Putamen (tissue), 1 donor: ENCODE measurements at places on chromosomes 1 and 21.

- DNase-seq: peak; percentile 87
These were observed 72.5 kb downstream of the NDUFS5 start for GRCh38 chr1:39098546-39099250.

DNA sequence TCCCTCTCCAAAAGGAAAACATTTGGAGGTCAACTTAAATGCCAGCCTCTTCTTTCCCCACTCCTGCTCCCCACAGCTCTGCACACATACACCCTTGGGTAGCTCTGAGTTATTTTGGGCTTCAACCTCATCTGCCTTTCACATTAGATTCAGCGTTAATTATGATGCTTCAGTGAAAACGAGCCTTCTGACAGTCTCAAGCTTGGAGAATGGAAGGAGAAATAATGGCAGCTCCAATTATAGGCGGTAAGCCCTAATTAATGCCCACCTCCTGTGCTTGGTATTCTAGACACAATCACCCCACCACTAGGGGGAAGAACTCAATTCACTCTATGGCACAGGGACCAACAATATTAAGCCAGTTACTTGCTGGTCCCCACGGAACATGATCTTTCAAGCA is 397.9 kb downstream of the BRINP2 start:
- no peak for DNase-seq

DNA sequence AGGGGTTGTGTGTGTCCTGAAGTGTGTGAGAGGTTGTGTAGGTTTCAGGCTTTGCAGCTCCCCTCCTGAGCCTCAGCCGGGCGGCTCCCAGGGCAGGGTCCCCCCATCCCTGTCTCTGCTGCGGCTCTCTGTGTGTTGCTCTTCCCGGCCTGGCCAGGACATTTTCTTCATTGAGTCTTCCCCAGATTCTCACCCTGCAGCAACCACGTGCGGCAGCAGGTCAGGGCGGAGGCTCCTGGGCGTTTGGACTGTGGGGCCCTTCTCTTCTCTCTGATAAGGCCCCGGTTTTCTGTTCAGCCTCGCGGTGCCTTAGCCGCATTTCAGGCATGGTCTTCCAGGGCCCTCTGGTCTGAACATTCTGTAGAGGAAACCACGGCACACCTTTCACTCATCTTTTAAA is 1.8 kb upstream of the TCP10L start:
- DNase-seq: no peak

- DNase-seq: no peak
These were observed 1195.6 kb upstream of the ADGRL4 start for GRCh38 chr1:80202118-80202517.

- no peak for DNase-seq
These were observed 7.1 kb downstream of the C1orf226 start for GRCh38 chr1:162388615-162389014.

DNA sequence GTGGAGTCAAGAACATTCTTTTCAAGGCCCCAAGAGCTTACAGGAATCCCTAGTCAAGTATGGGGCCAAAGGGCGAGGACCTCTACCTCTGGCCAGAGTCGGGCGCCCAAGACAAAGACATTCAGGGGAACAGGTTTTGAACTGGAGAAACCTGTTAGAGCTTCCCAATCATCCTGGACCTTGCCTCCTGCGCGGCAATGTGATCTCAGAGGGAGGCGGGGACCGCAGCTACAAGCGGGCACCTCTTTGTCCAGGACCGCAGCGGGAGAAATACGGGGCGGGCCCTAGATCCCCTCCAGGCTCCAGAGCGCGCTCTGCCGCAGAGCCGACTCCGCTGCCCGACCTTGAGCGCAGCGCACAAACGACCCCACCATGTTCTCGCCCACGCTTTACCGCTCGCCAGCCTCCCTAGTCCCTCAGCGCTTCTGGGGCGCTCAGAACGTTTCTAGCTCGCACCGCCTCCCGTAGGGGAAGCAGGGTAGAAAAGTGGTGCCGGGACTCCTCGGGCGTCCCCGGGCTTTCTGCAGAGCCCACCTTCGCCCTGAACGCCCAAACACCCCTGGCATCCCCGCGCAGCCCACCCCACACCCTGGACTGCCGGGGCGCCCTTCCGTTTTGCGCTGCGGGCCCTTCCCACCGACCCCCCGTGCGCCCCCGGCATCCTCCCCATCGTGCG is 28.1 kb downstream of the RABIF start:
- no peak for DNase-seq

DNA sequence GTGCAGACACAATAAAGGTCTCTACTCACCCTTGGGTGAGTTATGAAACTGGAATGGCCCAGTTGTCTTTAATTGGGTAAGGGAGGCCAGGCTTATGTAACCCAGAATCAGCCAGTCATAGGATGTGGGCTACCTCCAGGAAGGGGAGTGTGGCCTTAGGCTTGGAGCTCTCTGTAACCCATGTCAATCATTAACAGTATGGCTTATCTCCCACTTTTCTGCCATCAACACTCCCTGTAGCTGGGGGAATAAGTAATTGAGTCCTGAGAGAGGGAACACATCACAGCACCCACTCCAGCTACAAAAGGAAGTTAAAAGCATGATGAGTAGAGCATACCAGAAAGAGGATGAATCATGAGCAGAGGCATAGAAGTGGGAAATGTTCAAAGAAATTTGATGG is 327.0 kb upstream of the DUSP10 start:
- DNase-seq: no peak

DNA sequence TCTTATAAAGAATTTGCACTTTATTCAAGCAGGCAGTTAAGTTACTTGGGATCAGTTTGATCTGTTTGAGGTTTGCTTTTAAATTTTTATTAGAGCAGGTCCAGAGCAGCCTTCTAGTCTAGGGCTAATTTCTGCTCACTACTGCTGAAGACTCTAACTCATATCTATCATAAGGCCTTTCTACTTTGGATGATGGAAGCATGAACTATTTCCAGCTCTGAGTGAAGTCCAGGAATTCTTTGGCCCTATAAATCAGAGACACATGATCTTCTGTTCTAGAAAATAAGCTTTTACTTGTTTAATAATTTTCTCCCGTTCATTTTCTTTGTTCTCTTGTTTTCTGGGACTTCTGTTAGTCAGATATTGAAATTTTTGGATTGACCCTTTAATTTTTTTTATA is 14.7 kb downstream of the NIBAN1 start:
- no peak for DNase-seq

DNA sequence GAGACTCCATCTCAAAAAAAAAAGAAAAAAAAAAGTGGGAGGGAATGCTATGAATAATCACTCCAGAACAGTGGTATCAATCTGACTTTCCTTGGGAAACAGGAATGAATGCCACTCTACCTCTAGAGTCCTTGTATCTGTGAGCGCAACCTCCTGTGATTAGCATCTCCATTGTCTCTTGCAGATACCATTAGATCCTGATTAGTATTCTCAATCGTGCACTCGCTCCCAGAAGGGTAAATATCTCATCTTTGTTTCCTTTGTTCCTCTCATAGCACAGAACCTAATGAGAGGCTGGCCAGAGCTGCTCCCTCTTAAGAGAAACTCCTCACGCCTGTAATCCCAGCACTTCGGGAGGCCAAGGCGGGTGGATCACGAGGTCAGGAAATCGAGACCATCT is 184.4 kb upstream of the KCNK2 start:
- no peak for DNase-seq

- no peak for DNase-seq
These were observed 413.9 kb downstream of the RPS6KC1 start for GRCh38 chr1:213464786-213465460.

GRCh38 chr1:2451741-2452140 is 24.3 kb upstream of the PLCH2 start:
- DNase-seq: no peak

- DNase-seq: no peak
These were observed 731 bp downstream of the TRIM11 start for GRCh38 chr1:228405979-228406228.

DNA sequence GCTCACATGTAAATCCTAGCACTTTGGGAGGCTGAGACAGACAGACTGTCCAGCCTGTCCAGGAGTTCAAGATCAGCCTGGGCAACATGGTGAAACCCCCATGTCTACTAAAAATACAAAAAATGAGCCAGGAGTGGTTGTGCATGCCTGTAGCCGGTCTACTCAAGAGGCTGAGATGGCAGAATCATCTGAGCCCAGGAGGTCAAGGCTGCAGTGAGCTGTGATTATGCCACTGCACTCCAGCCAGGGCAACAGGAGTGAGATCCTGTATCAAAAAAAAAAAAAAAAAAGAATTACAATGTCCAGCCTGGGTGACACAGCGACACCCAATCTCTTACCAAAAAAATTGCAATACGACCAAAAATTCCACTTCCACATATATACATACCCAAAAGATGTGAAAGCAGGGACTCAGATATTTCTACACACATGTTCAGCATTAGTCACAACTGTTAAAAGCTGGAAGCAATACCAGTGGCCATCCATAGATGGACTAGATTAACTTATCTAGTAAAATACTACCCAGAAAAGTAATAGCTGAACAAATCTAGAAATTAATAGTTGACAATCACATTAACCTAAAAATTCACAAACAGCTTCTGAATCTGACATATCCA is 49.2 kb downstream of the ASH1L start:
- no peak for DNase-seq

GRCh38 chr1:7469255-7469938 is 301.7 kb upstream of the VAMP3 start:
- DNase-seq: no peak

- no peak for DNase-seq
These were observed 82.9 kb upstream of the SSX2IP start for GRCh38 chr1:84773195-84773594.

DNA sequence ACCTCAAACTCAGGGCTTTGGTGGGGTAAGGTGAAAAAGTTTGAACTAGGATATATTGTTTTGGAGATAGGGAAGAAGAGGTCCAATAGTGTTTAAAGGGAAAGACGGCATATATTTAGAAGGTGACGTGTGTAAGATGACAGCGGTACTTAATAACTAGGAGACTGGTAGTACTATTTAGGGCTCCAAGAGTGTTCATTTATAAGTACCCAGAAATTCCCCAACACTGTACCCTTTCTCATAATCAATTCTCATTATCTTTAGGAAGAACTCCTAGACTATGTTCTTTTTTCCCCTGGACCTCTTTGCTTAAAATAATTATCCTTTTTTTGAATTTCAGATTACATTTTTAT is 1.5 kb downstream of the LYPLAL1 start:
- DNase-seq: no peak

- no peak for DNase-seq
These were observed 38.6 kb upstream of the GPR88 start for GRCh38 chr1:100499194-100499811.

- no peak for DNase-seq
These were observed 46.2 kb downstream of the MAN1A2 start for GRCh38 chr1:117413412-117413811.

GRCh38 chr1:171173069-171173468 is 12.0 kb upstream of the FMO2 start:
- no peak for DNase-seq

DNA sequence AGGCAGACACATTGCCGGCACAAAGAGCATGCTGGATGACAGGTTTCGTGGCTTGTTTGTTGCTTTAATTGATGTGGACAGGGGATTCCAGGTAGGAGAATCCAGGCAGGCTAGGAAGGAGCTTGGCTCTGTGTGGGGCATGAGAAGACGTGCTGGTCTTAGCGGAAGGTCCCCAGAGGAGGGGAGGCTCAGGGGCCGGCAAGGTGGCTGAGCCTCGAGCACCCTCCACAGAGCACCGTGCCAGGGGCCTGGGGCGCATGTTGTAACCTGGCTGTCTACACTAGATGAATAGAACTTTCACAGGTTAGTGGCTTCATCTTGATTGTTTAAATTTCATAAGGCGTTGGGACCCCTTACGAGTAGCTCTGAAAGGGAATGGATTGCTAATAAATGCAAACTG is 223.1 kb downstream of the CAMTA1 start:
- no peak for DNase-seq

DNA sequence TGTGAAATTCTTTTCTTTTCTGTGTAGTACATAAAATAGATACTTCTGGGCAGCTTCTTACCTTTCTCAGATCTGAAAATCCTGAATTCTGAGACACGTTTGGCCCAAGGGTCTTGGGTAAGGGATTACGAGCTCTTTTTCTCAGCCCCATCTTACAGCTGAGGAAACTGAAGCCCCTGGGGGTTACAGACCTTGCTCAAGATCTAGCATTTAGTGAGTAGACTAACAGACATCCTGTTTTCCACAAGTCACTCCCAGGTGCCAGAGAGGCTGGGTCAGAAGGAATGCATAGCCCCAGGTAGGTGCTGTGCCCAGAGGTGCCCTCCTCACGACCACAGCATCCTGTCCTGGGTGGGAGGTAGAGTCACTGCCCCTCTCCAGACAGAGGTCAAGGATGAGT is 13.2 kb upstream of the CREG1 start:
- DNase-seq: no peak

DNA sequence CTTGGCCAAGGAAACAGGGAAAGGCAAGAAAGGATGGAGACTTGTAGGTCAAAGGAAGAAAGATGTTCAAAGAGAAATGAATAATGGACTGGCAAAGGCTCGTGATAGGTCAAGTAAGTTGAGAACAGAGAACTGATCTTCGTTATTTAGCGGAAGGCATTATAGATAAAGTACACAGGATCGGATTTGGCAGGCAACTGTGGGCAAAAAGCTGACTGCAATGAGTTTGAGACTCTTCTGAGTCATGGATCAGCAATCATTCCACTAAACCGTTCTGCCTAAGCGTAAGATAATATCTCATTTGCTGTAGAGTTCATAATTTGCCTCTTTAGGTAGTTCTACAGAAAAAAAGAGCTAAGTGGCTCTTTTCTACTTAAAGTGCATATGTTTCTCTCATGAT is 34.1 kb downstream of the KRTAP21-3 start:
- no peak for DNase-seq

- no peak for DNase-seq
These were observed 32.3 kb downstream of the IVNS1ABP start for GRCh38 chr1:185284533-185285276.

DNA sequence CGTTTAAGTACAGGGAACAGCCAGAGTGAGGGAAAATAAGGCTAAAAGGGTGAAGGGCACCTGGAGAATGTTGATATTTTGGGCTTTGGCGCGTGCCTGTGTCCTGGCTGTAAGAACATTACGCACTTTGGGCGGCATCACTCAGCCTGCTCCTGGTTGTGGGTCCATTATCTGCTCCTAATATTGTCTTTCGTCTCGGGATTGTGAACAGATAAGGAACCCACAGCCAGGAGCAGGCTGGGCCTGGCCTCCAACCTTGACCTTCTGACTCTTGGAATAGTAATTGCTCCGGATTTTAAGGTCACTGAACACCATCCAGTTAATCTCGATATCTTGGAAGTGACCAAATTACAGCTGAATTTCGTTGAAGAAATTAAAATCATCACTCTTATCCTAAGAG is 61.9 kb downstream of the TCP10L start:
- DNase-seq: no peak

- DNase-seq: no peak
These were observed 90.3 kb downstream of the SCMH1 start for GRCh38 chr1:41151846-41152245.

- DNase-seq: no peak
These were observed 71.3 kb upstream of the IVNS1ABP start for GRCh38 chr1:185388346-185388745.
